ENCODE measurements at places on chromosomes 1 and 21.

DNA sequence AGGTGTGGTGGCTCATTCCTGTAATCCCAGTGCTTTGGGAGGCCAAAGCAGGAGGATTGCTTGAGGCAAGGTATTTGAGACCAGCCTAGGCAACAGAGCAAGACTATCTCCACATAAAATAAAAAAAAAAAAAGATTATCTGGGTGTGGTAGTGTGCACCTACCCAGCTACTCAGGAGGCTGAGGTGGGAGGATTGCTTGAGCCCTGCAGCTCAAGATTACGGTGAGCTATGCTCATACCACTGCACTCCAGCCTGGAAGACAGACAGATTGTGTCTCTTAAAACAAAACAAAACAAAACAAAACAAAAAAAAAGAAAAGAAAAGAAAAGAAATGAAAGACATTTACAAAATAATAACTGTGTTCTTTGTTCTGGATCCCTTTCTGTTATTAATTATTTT lies 6.1 kb upstream of the TLCD4 start:
- DNase-seq: no peak

- no peak for DNase-seq
Measured at GRCh38 chr1:244314921-244315559, 136.7 kb downstream of the ADSS2 start.

DNA sequence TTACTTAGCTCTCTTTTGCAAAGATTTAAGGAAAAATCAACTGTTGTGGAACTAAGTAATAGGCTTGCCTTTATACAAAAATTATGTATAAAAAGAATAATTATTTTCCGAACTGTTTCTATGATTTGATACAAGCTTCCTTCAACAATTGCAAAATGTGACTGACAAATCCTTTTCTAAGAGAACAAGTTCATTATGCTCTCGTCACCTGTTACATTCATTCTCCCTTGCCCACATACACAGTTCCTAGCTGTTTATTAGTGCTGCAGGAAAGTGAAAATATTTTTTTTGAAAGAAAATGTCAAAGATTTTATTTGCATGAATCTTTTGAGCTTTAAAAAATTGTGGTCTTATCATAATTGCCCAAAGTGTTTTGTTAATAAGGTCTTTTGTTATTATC lies 466.2 kb downstream of the USP25 start:
- DNase-seq: no peak

DNA sequence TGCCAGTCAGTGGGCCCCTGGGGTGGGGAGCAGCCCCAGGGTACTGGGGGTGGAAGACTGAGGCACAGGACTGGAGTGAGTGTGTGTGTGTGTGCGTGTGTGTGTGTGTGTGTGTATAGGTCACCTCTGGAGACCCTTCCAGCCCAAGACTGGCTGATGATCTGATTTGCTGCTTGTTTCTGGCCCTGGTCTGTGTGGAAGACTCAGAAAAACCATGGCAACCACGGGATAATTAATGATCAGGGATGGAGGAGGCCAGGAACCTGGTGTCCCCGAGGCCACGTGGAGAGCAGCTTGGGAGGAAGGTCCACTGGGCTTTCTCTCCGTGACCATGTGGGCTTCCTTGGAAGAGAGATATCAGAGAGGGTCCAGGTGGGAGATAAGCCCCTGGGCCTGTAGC lies 4.8 kb upstream of the ACTL8 start:
- no peak for DNase-seq

DNA sequence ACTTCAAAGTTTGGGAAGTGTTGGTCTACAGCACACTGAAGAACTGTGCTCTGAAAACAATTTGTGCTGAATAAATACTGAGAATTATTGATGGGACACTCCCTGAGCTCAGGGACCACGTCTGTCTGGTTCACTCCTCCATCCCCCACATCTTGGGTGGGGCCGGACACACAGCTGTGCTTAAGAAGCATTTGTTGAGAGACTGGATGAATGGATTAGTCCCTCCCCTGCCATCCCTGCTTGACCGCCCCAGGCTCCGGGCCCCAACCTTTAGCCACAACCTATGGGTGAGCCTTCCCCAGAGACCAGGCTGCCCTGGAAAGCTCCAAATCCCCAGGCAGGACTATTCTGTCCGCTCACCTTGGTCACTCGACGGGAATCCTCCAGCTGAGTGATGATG lies 7.5 kb downstream of the TRIM63 start:
- DNase-seq: no peak

DNA sequence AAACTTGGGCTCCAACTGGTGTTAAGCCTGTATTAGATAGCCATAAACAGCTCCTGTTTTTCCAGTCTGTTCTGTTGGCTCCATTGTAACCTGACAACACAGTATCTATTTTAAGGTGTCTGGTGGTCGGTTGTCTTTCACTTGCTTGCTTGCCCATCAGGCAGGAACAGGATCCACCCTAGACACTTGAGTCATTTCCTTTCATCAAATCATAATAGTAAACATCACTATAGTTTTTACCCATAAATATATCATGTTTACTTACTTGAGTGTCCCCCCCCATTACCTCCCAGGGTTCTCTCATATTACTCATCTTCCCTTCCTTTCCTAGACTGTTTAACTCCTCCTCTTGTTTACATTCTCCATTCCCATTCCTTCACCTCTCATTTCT lies 2.9 kb downstream of the DDI2 start:
- no peak for DNase-seq

- no peak for DNase-seq
Measured at GRCh38 chr1:217393896-217394295, 237.0 kb downstream of the GPATCH2 start.

DNA sequence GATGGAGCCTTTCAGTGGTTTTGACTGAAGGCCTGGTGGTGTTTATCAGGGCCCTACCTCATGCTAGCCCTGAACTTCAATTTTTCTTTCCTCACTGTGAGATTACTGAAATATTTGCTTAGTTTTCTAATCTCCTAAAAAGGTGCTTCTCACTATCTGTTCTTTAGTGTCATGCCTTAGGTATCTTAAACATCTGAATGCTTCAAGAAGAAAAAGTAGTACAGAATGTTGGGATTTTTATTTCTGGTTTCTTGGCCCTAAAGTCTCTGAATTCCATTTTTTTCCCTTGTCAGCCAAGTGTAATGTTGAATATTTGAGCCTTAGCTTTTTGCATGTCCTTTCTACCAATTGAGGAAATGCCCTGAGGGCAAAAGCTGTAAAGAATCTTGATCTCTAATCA lies 47.9 kb upstream of the PRKACB start:
- no peak for DNase-seq

- no peak for DNase-seq
Measured at GRCh38 chr1:156532374-156532773, 31.8 kb upstream of the MEF2D start.

DNA sequence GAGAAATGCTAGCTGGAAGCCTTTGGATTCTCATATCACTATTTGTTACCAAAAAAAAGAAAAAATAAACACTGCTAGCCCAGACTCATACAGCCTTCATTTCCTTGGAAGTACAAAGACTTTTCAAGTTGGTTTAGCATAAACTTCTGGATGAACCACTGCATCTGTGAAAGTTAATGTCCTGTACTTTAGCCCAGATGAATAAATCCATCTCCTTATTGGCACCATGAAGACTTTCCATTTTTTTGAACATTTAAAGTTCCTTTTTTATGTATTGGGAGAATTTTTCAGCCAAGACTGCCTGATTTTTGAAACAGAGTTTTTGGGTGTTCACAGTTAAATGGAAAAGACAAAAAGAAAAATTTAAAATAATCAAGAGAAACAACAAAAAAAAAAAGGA lies 184.0 kb upstream of the C1orf87 start:
- no peak for DNase-seq

DNA sequence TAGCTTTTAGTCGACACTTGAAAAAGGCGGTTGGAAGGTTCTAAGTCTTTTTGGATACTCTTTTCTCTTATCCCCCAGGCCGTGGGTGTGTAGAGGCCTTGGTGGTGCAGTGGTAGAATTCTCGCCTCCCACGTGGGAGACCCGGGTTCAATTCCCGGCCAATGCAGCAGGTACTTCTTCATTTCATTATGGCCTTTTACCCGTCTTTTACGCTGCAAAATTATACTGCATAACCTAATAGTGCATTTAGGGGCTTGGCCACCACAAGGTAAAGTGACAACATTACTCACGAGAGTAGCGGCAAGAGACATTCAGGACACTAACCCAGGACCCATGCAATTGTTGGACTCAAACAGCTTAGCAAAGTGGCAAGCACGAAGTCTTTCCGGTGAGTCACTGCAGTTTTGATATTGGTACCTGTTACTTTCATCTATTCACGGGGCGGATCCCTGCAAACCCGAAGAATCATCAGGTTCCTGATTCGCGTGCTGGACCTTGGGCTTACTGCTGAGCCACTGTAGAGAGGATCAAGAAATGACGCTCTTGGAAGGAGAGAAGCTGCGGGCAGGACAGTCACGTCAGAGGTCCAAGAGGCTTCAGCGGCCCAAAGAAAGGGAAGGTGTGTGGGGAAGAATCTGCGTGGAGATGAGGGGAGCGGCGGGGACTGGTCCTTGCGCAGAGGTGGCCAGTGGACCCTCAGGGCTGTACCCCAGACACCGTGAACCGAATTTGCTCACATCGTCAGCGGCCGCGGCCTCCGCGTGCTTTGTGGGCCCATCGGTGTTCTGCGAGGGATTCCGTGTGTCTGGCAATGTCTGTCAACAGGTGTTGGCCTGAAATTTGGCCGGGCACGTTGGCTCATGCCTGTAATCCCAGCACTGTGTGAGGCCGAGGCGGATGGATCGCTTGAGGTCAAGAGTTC lies 12.9 kb upstream of the RNU1-4 start:
- DNase-seq: no peak

- DNase-seq: peak; percentile 56
Measured at GRCh38 chr1:20717452-20718342, at the start of gene KIF17. Gene KIF17 (minus strand): TSS chr1:20718007. CDS start chr1:20717706, 301 bp downstream.

- no peak for DNase-seq
Measured at GRCh38 chr1:56266359-56266758, 313.0 kb downstream of the PLPP3 start.

DNA sequence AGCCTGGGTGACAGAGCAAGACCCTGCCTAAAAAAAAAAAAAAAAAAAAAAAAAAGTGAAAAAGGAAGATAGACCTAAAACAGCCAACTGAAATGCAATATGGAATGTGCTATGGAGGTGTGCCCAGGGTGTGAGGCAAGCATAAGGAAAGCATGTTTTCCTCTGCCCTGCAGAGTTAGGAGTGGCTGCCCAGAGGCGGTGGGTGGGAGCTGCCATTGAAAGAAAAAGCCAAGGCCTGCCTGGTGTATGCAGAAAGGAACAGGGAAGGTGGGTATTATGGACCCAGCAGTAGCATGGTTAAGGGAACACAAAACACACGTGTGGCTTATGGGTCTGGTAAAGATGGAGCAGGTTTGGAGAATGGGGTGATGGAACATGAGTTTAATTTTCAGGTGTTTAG lies 8.9 kb downstream of the CD244 start:
- DNase-seq: no peak

GRCh38 chr1:26972390-26972789 lies 12.1 kb upstream of the KDF1 start:
- no peak for DNase-seq

- DNase-seq: no peak
Measured at GRCh38 chr1:183454377-183454776, 17.9 kb upstream of the SMG7 start.

DNA sequence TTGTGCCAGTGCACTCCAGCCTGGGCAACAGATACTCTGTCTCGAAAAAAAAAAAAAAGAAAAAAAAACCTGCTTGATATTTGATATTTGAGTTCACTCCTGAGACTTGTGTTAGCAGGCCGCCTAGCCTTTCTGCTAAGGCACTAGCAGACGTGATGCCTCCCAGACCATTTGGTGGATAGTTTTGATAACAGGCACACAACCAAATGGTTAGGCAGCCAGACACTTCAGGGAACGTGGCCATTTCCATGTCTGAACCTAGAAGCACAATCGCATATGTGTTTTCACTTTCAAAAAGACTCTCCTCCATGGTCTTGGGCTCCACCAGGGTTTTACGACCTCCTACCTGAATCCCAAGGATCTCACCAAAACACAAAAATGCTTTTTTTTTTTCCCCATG lies 1319.5 kb downstream of the BRINP3 start:
- peak; percentile 66 for DNase-seq

- DNase-seq: no peak
Measured at GRCh38 chr1:246750752-246751151, 26.5 kb downstream of the SCCPDH start.

DNA sequence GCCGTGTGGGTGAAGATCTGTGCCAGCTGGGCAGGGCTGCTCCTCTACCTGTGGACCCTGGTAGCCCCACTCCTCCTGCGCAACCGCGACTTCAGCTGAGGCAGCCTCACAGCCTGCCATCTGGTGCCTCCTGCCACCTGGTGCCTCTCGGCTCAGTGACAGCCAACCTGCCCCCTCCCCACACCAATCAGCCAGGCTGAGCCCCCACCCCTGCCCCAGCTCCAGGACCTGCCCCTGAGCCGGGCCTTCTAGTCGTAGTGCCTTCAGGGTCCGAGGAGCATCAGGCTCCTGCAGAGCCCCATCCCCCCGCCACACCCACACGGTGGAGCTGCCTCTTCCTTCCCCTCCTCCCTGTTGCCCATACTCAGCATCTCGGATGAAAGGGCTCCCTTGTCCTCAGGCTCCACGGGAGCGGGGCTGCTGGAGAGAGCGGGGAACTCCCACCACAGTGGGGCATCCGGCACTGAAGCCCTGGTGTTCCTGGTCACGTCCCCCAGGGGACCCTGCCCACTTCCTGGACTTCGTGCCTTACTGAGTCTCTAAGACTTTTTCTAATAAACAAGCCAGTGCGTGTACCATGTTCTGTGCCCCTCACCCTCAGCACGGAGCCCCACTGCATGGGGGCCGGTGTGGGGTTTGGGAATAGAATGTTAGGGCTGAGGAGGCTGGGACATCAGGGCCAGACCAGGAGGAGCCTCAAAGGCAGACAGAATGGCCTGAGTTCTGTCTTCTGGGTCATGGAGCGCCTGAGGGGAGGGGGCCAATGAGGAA lies 21.3 kb downstream of the SERINC2 start:
- peak; percentile 80 for DNase-seq

DNA sequence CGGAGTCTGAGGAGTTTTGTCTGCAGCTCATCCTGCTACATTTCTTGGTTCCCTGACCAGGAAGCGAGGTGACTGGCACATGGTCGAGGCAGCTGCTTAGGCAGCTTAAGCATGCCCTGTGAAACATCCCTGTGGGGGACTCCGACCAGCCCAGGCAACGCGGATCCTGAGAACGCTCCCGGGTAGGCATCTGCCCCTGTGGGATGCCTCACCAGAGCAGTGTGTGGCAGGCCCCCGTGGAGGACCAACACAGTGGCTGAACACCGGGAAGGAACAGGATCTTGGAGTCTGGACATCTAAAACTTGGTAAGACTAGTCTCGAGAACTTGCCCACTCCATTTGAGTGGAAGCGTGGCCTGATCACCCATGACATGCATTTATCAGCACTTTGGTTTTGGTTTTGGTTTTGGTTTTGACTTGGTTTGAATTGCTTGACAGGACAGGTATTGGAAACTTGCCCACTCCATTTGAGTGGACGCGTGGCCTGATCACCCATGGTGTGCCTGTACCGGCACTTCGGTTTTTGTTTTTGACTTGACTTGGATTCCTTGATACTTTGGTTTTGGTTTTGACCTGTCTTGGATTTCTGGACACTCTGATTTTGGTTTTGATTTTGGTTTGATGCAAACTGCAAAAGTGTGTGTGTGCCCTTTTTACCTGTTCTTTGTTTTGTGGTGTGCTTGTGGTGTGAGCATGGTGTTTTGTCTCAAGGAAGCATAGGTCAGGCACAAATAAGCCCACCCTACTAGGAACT lies 12.2 kb upstream of the NEK2 start:
- DNase-seq: no peak
